NCI-H774 (cell line): ENCODE measurements at places on chromosomes 11 and 22.

GRCh38 chr22:42880815-42881214, 23.7 kb upstream of the ARFGAP3 start:
- no peak for DNase-seq

- no peak for DNase-seq
These were observed 81.4 kb upstream of the GRK3 start for GRCh38 chr22:25482868-25483639.

DNA sequence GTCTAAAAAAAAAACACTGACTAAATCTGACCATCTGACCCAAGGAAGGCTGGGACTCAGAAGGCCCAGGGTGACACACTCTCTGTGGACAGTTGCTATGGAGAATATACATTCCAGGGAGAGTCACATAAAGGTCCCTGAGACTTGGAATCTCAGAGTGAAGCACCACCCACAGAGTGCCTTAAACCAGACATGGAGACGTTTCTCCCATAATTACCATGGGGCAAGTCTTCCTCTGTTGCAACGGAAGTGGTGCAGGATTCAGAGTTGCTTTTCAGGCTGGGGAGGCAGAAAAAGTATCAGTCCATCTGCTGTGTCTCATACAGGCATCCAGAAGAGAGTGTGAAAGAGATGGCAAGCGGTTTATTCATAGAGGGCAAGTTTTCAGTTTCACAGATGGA, 58.7 kb upstream of the SLN start:
- DNase-seq: no peak

DNA sequence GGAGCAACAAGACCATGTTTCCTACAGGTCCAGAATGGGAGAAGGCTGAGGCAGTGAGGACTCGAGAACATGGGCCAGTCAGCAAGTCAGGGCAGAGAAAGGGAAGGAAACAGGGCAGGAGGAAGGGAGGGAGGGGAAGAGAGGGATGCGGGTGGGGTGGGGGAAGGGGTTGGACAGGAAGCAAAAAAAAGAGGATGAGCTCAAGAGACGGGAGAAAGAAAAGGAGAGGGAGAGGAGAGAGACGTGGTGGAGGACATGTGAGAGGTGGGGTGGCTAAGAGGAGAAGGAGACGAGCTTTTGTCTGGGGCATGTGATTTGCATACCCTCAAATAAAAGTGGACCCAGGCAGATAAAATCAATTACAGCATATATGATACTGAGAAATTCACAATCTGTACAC, 389.5 kb upstream of the B3GAT1 start:
- DNase-seq: no peak

GRCh38 chr11:120713296-120713695, 201.7 kb downstream of the GRIK4 start:
- no peak for DNase-seq

DNA sequence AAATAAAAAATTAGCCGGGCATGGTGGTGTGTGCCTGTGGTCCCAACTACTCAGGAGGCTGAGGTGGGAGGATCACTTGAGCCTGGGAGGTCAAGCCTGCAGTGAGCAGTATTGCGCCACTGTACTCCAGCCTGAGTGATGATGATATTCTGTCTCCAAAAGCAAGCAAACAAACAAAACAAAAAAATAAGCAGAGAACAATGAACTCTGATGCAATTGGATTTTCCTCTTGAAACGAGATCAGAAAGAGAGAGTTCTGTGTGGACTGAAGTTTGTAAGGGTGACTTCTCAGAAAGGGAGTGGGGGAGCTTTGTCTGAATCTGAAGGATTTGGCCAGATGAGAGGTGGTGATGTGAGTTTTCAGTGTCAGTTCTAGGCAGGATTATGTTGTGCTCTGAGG, 6.0 kb upstream of the TMEM123 start:
- no peak for DNase-seq
